ENCODE measurements at places on chromosomes 6 and 20.

DNA sequence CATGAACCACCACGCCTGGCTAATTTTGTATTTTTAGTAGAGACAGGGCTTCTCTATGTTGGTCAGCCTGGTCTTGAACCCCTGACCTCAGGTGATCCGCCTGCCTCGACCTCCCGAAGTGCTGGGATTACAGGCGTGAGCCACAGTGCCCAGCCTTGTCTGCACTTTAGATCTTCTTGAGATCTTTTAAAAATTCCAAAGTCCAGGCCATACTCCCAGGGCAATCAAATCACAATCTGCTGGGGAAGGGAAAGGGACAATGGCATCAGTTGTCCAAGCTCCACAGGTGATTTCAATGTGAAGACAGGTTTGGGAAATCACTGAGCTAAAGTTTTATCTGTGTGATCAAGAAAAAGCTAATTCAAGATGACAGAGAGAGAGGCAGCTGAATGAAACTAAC lies 16.9 kb downstream of the NCOA6 start:
- no peak for DNase-seq

GRCh38 chr6:5998236-5998635 lies 8.5 kb downstream of the NRN1 start:
- no peak for DNase-seq

DNA sequence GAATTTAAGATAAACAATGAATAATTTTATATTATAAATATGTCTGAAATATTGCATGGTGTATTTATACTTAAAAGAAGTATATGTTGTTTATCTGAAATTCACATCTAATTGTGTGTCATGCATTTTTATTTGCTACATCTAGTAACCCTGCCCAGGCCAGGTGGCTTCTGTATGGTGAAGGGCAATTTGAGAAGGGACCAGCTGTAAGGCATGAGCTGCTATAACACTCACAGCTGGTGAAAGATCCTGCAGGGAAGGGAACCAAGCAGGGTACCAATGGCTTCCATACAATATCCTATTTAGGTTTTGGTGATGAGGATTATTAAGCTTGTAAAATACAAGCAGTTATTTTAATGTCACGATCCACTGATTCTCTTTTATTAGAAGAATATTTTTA lies 921.8 kb upstream of the GJE1 start:
- DNase-seq, result no peak

- no peak for DNase-seq
Measured at GRCh38 chr6:87731818-87732661, 30.0 kb upstream of the AKIRIN2 start.

- DNase-seq, result no peak
Measured at GRCh38 chr20:63772781-63773518, 33.4 kb downstream of the SLC2A4RG start.

DNA sequence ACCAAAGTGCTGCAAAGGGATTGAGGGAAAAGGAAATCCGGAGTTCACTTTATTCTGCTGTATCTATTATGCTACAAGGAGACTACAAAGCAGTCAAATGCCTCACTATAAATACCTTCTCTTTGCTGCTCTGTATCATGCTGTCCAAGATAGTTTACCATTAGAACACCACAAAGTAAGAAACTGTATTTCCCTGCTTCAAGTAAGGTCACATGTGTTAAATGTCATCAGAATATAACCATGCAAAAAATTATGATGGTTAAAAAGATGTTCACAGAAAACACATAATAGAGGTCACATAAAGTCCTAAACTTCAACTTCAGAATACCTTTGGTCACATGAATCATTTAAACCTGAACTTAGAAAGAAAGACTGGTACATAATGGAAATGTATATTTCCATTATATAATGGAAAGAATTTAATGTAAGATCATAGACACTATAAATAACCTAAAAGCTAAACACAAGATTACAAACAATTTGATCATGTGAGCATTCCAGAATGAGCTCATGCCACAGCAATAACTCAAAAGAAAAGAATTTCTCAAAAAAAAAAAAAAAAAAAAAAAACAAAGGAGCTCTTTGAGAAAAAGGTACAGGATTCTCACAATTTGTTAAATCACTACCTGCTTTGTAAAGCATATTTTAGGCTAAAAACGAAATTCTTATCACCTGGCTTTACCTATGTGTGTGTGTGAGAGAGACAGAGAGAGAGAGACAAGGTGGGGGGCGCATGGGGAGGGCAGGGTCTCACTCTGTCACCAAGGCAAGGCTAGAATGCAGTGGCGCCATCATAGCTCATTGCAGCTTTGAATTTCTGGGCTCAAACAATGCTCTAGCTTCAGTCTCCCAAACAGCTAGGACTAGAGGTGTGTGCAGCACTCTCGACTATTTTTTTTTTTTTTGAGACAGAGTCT lies 58.7 kb downstream of the KIF13A start:
- no peak for DNase-seq

GRCh38 chr6:11672256-11672655 lies 106.3 kb downstream of the ADTRP start:
- no peak for DNase-seq

GRCh38 chr6:113809826-113810225 lies 47.3 kb upstream of the MARCKS start:
- no peak for DNase-seq

DNA sequence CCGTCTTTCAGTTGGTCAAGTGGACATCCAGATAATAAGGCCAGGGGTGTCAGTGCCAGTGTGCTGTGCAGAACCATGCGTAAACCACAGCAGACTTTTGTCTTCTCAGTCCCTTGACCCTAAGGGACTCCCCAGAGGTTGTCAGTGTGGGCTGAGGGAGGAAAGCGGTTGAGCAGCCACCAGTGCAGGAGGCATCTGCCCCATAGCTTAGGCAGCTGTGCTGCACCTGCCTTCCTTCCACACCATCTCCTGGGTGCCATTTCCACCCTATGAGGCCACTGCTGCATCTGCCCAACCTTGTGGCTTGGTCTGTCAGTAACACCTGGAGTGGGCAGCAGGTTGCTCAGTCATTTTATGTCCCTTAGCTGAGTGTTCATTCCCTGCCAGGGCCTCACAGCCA lies 26.0 kb downstream of the PRPF6 start:
- DNase-seq, result no peak

- DNase-seq, result no peak
Measured at GRCh38 chr6:28312939-28313338, 23.0 kb downstream of the ZSCAN31 start.

DNA sequence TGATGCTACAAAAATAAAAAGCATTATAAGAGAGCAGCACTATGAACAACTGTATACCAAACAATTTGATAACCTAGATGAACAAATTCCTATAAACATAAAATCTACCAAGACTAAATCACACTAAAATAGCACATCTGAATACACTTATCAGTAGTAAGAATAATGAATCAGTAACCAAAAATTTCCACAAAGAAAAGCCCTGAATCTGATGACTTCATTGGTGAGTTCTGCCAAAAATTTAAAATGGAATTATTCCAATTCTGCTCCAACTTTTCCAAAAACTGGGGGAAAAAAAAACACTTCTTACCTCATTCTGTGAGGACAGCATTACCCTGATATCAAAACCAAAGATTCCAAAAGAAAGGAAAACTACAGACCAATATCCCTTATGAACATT lies 206.2 kb downstream of the WDR27 start:
- no peak for DNase-seq
